ENCODE measurements at places on chromosomes 5 and 9. TPM values are rescaled to one million over a fixed set of nuclear protein-coding genes. Genes with fewer than 3 reads are reported as not detected.

Gene TIGD6
- 4.7 TPM for total RNA-seq

Gene SHC3
- total RNA-seq, result 5.1 TPM

Gene CKMT2
- not detected for total RNA-seq

Gene TICAM2
- total RNA-seq, result 0.55 TPM

Gene LRRC70
- total RNA-seq, result not detected

Gene PCDHAC2
- 0.48 TPM for total RNA-seq

Gene PCDHAC1
- 0.07 TPM for total RNA-seq

Gene FRMPD1
- not detected for total RNA-seq

Gene TXNDC8
- not detected for total RNA-seq

Gene TSSK1B
- not detected for total RNA-seq

Gene NDST1
- 192 TPM for total RNA-seq

Gene BRINP1
- 0.82 TPM for total RNA-seq

Gene SMIM33
- not detected for total RNA-seq

Gene WNK2
- 17.1 TPM for total RNA-seq

Gene RAD1
- total RNA-seq, result 13.1 TPM
